Stimulated activated naive CD4-positive, alpha-beta T cell (primary cell): ENCODE measurements at places on chromosomes 4 and X.

DNA sequence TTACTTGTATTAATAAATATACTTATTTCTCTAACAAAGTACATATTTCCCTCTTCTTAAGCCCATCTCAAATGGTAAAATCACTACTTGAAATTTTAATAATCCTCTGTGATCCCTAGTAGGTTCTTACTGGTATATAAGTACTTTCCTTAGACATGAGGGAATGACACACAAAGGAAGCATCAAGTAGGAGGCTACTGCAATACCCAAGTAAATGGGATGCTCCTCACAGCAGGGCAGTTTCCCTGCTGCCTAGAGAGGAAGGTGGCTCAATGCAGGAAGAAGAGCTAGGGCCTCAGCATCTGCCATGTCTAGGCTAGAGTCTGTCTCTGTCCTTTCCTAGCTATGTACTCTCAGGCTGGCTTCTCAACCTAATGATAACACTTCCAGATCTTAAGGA lies 122.1 kb upstream of the DIPK2B start:
- DNase-seq: no peak

GRCh38 chr4:37524267-37524666 lies 161.9 kb downstream of the RELL1 start:
- DNase-seq: no peak

DNA sequence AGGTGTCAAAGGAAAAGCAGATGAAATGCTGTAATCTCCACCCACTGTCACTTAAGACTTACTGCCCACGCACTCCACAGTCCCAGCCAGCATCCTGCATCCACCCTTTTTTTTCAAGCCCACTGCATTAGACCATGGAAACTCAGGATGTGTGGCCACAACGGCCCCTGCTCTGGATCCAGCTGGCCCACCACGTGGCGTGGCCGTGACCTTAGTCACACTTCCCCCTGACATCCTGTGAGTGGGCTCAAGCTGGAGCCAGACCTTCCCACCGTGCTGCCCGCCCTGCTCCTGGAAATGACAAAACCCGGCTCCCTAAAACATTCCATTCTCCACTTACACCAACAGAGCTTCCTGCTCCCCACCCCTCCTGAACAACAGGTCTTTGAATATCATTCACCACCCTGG lies 588.3 kb upstream of the DIPK2B start:
- DNase-seq: no peak

GRCh38 chrX:120522820-120523219 lies 37.9 kb downstream of the CUL4B start:
- no peak for DNase-seq

DNA sequence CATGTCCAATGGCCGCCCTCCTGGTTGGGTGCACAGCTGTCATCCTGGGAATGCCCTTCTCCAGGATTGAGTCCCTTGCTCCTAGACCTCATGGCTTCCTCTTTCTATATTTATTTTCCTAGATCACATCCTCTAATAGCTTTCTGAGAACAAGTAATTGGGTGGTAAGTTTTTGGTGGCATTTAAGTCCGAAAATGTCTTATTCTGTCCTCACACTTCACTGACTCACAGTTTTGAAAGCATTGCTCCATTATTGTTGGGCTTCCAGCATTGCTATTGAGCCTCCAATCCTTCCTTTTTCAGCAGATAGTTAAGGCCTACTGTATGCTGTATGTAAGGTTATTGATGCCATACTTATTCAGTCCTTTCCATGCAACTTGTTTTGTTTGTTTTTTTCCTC lies 25.9 kb downstream of the PGM2 start:
- no peak for DNase-seq

DNA sequence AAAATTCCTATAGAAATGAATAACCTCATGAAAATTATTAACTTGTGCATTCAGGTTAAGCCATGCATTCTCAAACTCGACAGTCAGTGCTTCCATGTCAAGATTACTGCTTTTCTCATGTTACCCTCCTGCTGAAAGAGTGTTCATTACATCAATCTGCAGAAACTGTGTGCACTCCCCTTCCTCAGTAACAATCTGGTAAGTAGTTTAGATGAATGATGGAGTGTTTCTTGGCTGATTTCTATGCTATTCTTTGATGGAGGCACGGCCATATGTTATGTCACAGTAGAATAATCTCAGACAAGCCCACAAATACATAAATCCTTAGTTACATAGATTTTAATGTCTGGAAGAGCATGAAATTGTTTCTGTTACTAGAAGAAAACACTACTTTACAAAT lies 193.3 kb upstream of the FAM47A start:
- no peak for DNase-seq

GRCh38 chr4:119268466-119268865 lies 53.5 kb downstream of the FABP2 start:
- no peak for DNase-seq
